H7 (cell line): ENCODE measurements at places on chromosomes 2 and 18. TPM values are rescaled to one million over a fixed set of nuclear protein-coding genes. Genes with fewer than 3 reads are reported as not detected.

- no peak for DNase-seq
These were observed 321.4 kb upstream of the EPHA4 start for GRCh38 chr2:221893501-221893900.

DNA sequence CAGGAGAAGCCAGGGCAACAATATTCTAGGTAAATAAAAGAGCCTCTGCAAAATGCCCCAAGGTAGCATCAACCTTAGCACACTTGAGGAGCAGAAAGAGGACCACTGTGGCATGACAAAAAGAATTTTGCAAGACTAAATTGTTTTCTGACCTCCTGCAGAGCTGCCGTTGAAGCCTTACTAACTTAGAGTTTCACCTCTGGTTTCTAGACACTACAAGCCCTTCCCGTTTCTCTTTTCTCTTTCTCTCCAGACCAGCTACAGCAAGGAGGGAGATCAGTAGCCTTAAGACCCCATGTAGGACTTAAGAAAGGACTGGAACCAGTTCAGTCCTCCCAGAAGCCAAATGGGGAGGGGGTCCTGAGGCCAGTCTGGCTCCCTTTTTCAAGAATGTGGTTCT, 73.3 kb upstream of the SP3 start:
- DNase-seq: no peak

The ANKRD30B gene
- total RNA-seq: not detected in 2 replicates

The KLHL14 gene
- 2.5 and 7.4 TPM in 2 replicates for total RNA-seq

GRCh38 chr2:222423632-222424275, 589 bp upstream of the SGPP2 start:
- DNase-seq: peak; percentile 49

DNA sequence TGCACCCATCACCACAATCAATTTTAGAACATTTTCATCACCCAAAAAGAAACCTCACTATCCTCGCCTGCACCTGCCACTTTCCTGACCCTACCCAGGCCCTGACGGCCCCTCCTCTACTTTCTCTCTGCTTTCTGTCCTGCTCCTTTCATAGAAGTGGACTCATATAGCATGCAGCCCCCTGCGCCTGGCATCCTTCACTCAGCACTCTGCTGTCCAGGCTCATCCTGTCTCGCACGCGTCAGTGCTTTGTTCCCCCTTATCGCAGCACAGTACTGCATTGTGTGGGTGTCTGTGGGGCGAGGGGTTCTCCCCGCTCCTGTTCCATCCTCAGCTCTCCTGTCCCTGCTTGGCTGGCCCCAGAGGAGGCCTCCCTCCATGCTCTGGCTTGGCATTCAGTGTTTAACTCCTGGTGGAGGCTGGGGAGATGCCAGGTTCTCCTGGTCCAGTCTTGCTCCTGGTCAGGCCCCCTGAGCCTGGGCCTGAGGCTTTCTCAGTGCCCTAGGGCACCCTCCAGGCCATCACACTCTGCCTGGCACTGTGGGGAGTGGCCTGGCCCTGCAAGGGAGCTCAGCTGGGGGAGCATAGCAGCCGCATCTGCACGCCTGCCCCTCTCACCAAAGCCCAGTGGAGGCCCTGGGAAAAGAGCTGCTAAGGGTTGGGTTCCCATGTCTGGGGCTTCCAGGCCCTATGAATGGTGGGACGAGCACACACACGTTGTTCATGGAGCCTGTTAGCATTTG, 6.6 kb upstream of the TUBB6 start:
- DNase-seq: no peak

GRCh38 chr2:240898108-240898730, 2.3 kb upstream of the MAB21L4 start:
- no peak for DNase-seq

The MXD1 gene
- total RNA-seq: 0.35 and 0.70 TPM in 2 replicates

GRCh38 chr2:45822272-45822630, 170.8 kb downstream of the PRKCE start:
- DNase-seq: no peak

The GRHL1 gene
- total RNA-seq: 0.30 and 1.2 TPM in 2 replicates

The NEU4 gene
- total RNA-seq: 0.41 TPM in 1 of 2 replicates, not detected in the other

The RNMT gene
- 24.7 and 38.3 TPM in 2 replicates for total RNA-seq

DNA sequence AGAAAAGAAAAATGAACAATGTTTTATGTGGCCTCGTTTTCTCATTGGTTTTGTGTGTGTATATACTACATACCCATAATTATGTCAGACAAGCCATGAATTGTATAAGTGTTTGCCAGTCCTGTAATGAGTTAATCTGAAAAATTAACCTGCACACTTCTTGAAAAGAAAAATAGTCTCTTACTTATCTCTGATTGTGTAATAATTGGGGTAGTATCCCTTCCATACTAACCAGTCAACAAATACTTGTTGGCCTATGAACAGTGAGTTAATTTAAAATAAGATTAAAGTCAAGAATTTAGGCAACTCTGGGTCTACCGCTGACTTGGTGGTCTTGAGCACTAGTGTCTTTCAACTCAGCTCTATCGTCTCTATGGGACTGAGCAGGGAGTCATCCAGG, 48.8 kb downstream of the ACVR1 start:
- no peak for DNase-seq

DNA sequence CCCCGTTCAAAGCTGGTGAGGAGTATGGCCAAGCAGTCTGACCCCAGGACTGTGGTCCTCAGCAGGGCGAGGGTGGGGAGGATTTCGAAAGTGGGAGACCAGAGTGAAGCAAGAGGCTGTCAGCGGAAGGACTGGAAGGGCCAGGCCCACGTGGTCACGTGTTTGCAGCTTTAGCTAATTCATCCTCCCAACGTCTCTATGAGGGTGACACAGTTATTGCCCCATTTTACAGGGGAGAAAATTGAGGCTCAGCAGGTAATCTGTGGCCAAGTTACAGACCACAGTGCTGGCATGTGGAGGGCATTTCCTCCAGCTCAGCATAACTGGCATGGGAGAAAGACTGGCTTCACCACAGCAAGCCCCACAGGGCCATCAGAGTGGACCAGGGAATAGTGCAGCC, 45.4 kb upstream of the LTBP1 start:
- DNase-seq: no peak

DNA sequence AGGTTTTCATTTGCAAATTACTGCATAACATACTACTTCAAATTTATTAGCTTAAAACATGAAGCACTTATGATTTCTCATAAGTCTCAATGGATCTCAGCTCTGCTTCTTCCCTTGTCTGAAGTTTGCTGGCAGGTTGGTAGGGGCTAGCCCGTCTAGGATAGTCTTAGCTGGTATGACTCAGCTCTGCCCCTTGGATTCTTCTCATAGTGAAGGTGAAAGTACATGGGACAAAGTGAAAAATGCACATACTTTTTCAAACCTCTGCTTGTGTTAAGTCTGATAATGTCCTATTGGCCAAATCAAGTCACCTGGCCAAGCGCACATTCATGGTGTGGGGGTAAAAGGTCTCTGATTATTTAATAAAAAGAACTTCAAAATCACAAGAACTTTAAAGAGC, 184.8 kb upstream of the VWC2L start:
- no peak for DNase-seq

DNA sequence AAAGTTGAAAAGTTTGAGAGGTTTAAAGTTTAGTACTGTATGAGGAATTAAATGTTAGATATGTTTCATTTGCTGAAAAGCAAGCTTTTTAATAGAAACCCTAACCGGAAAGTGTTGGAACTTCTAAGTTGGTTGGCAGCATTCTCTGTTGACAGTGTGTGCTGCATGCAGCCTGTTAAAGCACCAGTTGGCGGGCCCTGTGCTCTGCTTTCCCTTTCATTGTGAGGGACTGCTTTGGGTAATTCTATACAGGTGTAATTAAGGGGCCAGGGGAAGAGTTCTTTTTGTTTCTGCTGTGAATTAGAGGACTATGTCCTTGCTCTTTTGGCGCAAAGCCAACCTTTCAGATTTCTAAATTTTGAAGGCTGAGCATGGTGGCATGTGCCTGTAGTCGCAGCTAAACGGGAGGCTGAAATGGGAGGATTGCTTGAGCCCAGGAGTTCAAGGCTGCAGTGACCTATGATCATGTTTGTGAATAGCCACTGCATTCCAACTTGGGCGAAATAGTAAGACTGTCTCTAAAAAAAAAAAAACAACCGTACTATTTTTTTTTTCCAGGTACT, 20.1 kb downstream of the PLEKHB2 start:
- DNase-seq: no peak

The APOB gene
- total RNA-seq: 0.07 and 0.17 TPM in 2 replicates
